Neural progenitor cell (in vitro differentiated cells): ENCODE measurements at places on chromosomes 6 and 20.

- no peaks in the 10 kb centered on the region for H3K36me3 ChIP-seq
- H3K27ac ChIP-seq = no peak overlapping the region
- H3K4me1 ChIP-seq = peaks cover 40% of the 10 kb centered on the region
- no peak overlapping the region for H3K4me3 ChIP-seq
- no peaks in the 10 kb centered on the region for H3K27me3 ChIP-seq
Measured at GRCh38 chr6:15368186-15368585, 122.3 kb downstream of the JARID2 start.

GRCh38 chr20:45818239-45818638, 5.8 kb downstream of the UBE2C start:
- H3K4me1 ChIP-seq = peaks cover 16% of the 10 kb centered on the region
- H3K27me3 ChIP-seq = peaks cover 14% of the 10 kb centered on the region
- peak overlapping the region; percentile 46 for H3K27ac ChIP-seq
- DNase-seq = no peak
- peaks cover 9% of the 10 kb centered on the region for H3K36me3 ChIP-seq

GRCh38 chr6:626236-626635, 30.7 kb downstream of the HUS1B start:
- H3K36me3 ChIP-seq = no peaks in the 10 kb centered on the region
- H3K27ac ChIP-seq = no peak overlapping the region
- no peak overlapping the region for H3K4me3 ChIP-seq
- no peaks in the 10 kb centered on the region for H3K4me1 ChIP-seq

DNA sequence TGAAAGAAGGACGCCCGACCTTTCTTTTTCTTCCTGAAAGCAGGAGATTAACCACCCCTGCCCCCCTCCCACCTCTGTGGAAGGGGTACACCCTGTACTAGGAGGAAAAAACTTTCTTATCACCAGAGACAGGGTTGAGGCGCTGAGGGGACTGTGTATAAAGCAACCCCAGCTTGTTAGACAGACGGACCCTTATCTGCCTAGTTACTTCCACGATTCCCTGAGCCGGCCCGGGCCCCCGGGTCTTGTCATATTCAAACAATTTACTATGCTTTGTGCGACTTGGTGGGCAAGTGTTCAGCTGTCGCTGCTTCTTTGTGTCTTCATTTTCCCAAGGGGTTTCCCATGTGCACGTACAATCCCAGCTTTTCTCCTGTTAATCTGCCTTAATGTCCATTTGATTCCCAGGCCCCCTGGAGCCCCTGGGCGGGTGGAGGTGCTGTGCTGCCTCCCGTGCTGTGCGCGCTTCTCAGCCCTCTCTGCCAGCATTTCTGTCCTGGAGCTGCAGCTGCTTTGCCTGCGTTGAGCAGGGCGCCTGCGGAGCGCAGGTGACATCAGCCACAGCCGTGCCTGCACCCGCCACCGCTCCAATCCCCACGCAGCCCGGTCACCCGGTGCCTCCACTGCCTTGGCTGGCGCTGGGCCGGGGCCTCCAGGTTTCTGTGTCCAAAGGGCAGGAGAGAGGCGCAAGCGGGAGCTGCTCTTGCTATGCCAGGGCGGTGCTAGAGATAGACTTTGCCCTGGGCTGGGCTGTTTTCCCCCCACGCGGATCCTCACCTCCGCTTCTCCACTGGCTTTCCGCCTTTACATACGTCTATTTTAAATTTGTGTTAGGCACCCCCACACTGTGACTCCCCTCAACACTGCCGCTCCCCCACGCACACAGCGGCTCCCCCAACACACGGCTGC, 96.2 kb downstream of the TTLL2 start:
- no peaks in the 10 kb centered on the region for H3K36me3 ChIP-seq
- no peak for DNase-seq
- no peaks in the 10 kb centered on the region for H3K27me3 ChIP-seq
- H3K4me1 ChIP-seq = peaks cover 20% of the 10 kb centered on the region
- H3K27ac ChIP-seq = peak overlapping the region; percentile 67

GRCh38 chr6:46032110-46032998, 16.7 kb upstream of the CLIC5 start:
- H3K27ac ChIP-seq = no peak overlapping the region
- no peaks in the 10 kb centered on the region for H3K27me3 ChIP-seq
- no peaks in the 10 kb centered on the region for H3K4me1 ChIP-seq
- H3K36me3 ChIP-seq = no peaks in the 10 kb centered on the region

DNA sequence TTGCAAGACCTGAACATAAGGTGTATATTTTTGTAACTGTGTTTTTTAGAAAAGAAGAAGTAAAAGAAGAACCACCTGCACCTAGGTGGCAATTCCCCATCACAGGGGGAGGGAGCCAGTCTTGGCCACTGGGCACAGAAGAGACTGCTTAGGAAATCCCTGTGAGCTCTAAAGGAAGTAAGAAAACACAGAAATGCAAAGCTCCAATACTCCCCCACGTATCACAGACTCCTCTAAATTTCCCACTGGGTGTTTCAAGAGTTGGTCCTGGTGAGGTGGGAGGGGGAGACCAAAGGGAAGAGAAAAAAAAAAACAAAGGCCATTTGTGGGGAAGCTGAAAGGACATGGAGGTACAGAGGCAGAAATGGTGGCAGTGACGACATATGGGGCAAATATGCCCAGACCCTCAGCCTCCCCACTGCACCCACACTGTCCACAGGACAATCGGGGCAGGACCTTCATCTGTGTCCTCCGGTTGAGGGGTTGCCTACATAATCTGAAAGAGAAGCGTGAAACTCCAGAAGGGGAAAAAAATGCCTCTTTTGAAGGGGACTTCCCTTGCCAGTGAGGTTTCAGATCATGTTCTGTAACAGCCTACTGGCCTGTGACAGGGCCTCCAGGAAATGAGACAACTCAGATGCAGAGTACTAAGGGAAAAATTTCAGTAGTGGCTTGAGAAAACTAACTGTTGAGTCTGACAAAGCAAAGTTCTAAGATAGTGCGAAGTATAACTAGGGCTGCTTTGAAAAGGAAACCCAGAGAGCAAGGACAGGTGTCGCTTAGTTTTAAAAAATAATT, 226.2 kb upstream of the MARCKS start:
- no peaks in the 10 kb centered on the region for H3K36me3 ChIP-seq
- H3K4me1 ChIP-seq = no peaks in the 10 kb centered on the region
- H3K4me3 ChIP-seq = no peak overlapping the region
- H3K27ac ChIP-seq = no peak overlapping the region
- DNase-seq = no peak

- no peak overlapping the region for H3K27ac ChIP-seq
- no peaks in the 10 kb centered on the region for H3K36me3 ChIP-seq
- no peak for DNase-seq
- H3K4me1 ChIP-seq = peaks cover 1% of the 10 kb centered on the region
- H3K27me3 ChIP-seq = no peaks in the 10 kb centered on the region
- H3K4me3 ChIP-seq = no peak overlapping the region
Measured at GRCh38 chr20:44526129-44526528, 4.3 kb upstream of the SERINC3 start.

- H3K36me3 ChIP-seq = no peaks in the 10 kb centered on the region
- no peaks in the 10 kb centered on the region for H3K4me1 ChIP-seq
- no peak overlapping the region for H3K4me3 ChIP-seq
Measured at GRCh38 chr6:23213651-23214050, 644.3 kb downstream of the HDGFL1 start.

- H3K4me1 ChIP-seq = peaks cover 7% of the 10 kb centered on the region
- peak; percentile 76 for DNase-seq
- H3K27ac ChIP-seq = no peak overlapping the region
- no peaks in the 10 kb centered on the region for H3K27me3 ChIP-seq
- H3K4me3 ChIP-seq = no peak overlapping the region
Measured at GRCh38 chr20:52312132-52312729, 120.7 kb upstream of the ZFP64 start.

GRCh38 chr20:33874129-33874528, 63.0 kb downstream of the CHMP4B start:
- H3K27me3 ChIP-seq = no peaks in the 10 kb centered on the region
- no peak overlapping the region for H3K27ac ChIP-seq
- peaks cover 12% of the 10 kb centered on the region for H3K4me1 ChIP-seq
- DNase-seq = no peak

DNA sequence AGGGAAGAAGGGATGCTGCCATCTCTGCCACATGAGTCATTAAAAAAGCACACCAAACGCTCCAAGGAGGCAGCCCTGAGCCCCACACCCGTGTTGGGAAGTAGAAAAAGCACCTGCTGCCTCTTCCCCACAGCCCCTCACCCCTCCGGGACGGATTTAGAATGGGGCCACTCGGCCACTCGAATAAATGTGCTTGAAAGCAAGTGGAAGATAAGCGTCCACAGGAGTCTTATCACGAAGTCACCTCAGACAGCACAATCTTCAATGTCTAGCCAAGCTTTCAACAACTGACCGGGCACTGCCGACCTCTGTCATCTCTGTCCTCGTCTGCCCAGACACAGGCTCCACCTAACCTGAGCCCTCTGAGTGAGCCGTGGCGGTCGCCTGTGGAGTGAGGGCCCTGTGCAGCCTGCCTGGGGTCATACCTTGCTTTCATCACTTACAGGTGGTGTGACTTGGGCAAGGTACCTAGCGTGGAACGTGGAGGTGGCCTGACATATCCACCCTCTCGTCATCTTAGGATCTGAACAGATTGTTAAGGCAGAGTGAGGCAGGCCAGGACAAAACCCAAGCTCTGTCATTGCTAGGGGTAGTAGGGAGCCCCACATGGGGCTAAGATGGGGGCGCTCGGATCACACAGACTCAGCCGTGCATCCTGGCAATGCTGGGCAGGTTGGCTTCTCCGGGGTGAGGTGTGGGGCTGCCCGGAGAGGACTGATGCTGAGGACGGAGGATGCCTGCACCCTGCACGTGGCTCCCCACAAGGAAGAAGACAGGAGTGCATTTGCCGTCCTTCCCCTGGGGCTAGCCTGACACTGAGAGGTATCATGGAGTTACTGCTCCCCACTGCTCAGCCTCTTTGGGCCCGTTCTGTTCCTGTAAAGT, 34.8 kb downstream of the PSMG4 start:
- peaks cover 16% of the 10 kb centered on the region for H3K4me1 ChIP-seq
- H3K4me3 ChIP-seq = no peak overlapping the region
- H3K36me3 ChIP-seq = no peaks in the 10 kb centered on the region
- H3K27me3 ChIP-seq = no peaks in the 10 kb centered on the region
- H3K27ac ChIP-seq = no peak overlapping the region
- DNase-seq = no peak

DNA sequence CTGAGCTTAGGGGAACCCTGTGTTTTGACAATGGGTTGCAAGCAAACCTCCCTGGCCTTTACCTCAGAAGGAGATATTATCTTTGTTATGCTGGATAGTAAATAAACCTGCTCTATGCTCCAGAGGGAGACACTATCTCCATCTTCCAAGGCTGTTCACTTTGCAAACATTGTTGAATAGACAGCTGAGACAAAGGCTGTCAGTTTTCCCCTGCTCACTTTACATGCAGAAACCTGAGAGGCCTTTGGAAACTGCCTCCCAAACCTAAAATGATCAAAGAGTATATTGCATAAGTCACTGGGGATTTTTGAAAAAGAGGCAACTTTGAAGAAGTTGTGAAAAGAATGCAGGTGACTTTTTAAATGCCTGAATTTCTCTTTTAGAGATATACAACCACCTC, 61.6 kb downstream of the MRAP2 start:
- no peak for DNase-seq
- no peaks in the 10 kb centered on the region for H3K4me1 ChIP-seq
- H3K27ac ChIP-seq = no peak overlapping the region
- H3K27me3 ChIP-seq = no peaks in the 10 kb centered on the region
- no peak overlapping the region for H3K4me3 ChIP-seq
